NCI-H446 treated with DMSO at 0.1 percent for 48 hours (cell line): ENCODE measurements at places on chromosomes 6 and 20.

- no peak for DNase-seq
These were observed 141.4 kb downstream of the CENPW start for GRCh38 chr6:126481319-126481718.

DNA sequence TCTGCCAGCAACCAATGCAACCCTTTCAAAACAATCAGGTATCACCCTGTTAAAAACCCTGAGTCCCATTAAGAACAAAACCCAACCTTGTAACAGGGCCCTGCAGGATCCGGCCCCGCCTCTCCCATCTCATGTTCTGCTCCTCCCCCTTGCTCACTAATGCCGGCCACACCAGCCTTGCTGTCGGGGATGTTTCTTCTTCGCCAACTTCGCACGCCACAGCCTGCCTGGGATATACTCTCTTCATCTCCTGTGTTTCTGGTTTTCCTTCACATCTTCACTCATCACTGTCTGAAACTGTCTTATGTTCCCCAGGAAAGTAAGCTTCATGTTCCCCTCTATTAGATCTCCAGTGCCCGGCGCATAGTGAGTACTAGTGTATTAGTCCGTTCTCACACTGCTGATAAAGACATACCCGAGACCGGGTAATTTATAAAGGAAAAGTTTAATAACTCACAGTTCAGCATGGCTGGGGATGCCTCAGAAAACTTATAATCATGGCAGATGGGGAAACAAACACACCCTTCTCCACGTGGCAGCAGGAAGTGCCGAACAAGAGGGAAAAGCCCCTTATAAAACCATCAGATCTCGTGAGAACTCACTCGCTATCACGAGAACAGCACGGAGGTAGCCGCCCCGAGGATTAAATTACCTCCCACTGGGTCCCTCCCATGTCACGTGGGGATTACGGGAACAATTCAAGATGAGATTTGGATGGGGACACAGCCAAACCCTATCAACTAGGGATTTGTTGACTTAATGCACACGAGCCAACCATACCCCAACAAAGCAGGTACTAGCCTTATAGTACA, 5.1 kb downstream of the TP53RK start:
- no peak for DNase-seq

DNA sequence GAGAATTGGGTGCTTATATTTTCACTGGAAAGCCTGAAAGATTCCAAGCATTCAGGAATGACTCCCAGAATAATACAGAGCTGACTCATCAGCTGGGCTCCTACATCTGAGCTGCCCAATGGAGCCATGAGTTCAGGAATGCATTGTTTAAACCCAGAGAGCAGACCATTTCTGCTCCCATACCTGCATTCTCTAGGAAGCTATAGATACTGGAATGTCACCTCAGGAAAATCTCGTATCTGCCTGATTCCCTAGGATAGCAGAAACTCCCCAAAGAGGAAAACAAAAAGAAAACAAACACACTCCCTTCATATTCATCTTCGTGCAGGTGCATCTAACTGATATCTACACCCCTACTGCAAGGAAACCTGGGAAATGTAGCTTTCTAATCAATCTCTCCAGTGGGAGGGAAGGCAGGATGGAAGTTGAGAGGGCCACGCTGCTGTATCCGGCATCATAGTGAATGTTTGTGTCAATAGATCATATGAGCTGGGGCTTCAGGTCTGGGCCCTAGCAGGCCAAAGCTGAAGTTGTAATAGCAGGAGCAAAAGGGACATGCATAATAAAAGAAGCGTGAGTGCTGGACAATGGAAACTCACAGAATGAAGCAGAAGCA, 8.2 kb upstream of the SLC2A12 start:
- no peak for DNase-seq

GRCh38 chr20:17077030-17077429, 149.8 kb upstream of the PCSK2 start:
- DNase-seq, result peak; percentile 40

DNA sequence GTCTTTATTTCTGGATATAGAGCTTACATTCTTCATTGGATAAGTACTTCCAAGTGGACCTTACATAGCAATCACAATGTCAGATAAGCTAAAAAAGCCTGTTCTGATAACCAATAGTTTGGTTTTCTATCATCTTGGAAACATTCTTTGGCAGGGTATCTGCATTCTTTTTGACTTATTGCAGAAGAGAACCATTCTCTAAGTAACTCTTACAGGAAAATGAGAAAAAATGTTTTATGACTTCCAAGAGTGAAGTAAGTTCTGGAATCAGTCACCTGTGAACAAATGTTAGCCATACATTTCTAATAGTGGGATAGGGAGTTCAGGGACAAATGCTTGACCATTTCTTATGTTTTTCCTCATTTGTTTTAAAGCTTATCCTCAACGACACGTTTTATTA, 564.0 kb downstream of the CD109 start:
- DNase-seq, result no peak

GRCh38 chr6:44301782-44302564, 11.2 kb downstream of the AARS2 start:
- no peak for DNase-seq

DNA sequence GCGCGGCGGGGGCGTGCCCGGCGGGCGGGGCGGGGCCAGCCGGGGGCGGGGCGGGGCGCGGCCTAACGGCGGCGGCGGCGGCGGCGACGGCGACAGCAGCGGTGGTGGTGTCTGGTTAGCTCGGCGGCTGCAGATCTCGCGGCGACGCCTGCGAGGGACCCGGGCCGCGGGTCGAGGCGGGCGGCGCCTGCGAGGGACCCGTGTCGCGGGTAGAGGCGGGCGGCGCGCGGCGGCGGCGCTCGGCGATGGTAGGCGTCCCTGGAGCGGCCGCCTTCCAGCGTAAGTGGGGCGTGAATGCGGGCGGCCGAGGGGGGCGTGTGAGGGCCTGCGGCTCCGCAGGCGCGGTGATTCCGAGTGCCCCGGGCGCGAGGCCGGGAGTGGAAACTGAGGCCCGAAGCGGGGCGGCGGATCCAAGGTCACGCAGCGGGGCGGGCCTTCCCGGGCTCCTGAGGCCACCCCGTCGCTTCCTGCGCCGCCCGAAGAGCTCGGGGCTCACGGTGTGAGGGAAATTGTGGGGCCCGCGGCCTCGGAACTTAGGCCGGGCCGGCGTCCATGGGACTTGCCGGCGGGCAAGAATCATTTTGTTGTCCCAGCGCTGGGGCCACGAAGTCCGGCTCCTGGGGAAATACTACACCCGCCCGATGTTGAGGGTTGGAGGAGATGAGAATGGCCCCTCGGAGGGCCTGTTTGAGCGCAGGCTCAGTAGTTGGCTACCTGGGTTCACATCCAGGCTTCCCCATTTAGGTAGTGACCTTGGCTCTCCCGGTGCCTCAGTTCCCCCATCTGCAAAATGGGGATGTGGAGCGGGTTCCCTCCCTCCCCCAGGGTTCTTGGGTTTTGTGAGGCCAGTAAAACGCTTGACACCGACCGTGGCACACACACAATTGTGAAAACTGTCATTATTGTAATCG, at the start of gene CBFA2T2:
TSS of gene CBFA2T2 (plus strand) at position 74 of the 911 bp plus-strand sequence. CDS start at position 246, 172 bp downstream.
- no peak for DNase-seq

DNA sequence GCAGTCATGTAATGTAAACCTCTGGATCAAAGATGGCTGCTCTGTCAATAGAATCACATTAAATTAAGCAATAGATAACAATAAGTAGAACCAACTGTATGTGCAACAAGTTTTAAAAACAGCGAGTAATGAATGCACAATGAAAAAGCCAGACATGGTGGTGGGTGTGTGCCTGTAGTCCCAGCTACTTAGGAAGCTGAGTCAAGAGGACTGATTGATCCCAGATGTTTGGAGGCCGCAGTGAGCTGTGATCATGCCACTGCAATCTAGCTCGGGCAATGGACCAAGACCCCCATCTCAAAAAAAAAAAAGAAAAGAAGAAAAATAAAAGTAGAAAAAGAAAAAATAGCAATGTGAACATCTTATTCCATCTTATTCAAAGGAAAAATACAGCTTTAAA, 558.7 kb upstream of the MMS22L start:
- no peak for DNase-seq

DNA sequence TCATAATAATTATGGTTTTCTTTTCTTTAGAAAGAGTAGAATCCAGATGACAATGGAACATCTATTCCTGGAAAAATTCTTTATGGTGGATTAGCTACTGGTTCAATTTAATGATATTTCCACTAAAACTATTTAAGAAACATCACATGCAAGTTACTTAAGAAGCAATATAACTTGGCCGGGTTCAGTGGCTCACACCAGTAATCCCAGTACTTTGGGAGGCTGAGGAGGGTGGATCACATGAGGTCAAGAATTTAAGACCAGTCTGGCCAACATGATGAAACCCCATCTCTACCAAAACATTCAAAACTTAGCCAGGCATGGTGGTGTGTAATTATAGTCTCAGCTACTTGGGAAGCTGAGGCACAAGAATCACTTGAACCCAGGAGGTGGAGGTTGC, 65.9 kb upstream of the SMLR1 start:
- DNase-seq, result no peak

DNA sequence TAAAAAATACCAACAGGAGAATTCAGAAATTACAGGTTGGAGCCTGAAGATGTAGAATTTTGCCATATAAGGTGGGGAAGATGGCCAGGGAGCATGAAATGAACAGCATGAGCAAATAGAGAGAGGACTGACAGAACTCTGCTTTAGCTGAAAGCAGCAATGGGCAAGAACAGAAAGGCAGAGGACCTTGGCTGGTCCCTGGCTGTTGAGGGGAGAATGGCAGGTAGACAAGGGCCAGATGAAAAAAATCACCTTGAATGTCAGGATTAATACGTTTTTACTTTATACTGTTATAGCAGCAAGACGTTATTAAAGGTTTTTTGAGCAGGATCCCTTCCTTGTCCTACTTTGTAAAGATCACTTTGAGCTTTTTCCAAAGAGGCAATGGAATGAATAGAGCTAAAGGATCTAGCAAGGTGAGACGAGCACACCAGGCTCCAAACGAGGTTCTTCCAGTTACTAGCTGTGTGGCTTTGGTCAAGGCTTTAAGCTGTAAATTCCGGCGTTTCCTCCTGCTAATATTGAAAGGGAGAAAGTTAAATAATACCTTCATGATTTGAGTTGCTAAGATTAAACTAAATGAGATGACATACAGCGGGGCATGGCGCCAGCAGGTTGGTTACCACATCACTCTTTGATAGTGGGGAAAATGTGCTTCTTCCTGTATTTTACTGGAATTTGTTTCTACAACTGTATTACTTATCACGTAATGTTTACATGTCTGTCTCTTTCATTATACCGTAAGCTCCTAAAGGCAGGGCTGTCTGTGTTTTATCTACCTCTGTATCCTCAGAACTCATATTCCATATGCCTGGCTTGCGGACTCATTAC, 776 bp downstream of the PPIL1 start:
- no peak for DNase-seq

DNA sequence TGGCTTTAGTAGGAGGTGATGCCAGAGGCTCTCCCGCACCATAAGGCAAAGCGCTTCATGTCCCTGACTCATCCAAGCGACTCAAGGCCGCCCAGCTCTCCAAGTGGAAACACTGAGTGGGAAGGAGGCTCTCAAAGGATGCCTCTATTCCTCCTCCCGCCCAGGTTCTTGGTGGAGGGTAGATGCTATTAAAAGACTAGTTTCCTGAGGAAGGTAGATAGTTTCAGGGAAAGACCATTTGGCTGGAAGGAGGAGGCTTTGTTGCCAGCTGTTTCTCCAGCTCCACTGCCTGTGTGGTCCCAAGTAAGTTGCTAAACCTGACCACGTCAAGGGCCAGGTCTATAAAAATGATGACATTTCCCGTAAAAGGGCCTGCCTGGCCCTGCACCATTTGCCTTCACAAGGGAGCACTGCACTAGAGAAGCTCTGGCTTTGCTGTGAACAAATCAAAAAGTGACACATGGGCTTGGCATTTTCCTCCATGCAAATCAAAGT, 48.2 kb downstream of the GMDS start:
- DNase-seq, result no peak

GRCh38 chr20:45294003-45294368, 12.7 kb upstream of the RBPJL start:
- no peak for DNase-seq

- DNase-seq, result no peak
These were observed 27.9 kb downstream of the GCLC start for GRCh38 chr6:53517021-53517420.

- DNase-seq, result no peak
These were observed 39.6 kb downstream of the TPD52L1 start for GRCh38 chr6:125193208-125193607.

DNA sequence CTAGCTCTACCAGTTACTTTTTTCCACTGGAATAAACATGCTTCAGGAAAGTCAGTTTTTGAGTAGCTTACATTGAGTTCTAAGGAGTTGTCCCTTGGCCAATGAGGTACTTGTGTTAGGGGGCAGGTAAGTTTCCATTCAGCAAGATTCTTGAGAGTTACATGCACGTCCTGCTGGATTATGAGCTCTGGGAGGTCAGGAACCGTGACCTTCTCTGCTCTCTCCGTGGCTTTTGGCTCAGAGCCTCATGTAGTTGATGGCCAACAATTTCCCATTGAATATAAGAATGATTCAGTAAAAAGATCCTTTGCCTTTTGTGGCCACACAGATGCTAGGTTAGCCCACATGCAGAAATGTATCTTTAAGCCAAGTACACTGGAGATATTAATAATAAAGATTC, 181.8 kb upstream of the RALGAPA2 start:
- no peak for DNase-seq

GRCh38 chr6:161011492-161012480, 20.2 kb downstream of the MAP3K4 start:
- DNase-seq, result no peak

GRCh38 chr6:28125401-28125800, 992 bp downstream of the ZSCAN16 start:
- DNase-seq, result no peak

GRCh38 chr20:16057651-16058050, 515.6 kb downstream of the KIF16B start:
- DNase-seq, result no peak

DNA sequence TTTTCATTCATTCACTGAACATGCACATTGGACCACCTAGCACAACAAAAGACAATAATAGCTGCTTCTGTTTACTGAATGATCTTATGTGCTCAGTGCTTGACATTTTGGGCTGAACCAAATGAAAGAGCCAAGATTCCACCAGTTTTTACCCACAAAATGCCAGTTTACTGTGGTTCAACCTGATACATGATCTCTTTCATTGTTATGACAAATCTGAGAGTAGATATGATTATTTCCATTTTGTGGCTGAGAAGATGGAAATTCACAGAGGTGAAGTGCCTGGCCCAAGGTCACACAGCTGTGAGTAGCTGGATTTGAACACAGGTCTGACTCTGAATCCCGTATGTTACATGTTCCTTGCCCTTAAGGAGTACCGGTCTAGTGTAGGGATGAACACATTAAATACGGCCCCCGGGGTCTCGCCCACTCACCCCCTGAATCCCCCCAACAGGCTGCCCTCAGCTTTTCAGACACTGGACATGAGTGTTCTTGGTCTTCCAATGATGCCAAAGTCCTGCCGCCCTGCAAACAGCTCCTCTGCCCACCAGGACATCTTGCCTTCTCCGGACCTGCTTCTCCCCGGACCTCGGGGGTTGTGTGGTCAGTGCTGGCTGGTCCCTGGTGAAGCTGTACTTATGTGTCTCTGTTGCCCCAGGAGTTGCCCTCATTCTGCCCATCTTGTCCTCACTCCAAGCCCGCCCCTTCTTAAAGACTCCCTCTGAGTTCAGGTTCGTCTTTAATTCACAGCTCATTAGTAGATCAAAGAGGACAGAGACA, 58.6 kb upstream of the SLC32A1 start:
- no peak for DNase-seq
